SIG-M5 (cell line): ENCODE measurements at places on chromosomes 1 and 21.

GRCh38 chr1:10860682-10861081 lies 64.2 kb upstream of the CASZ1 start:
- DNase-seq = no peak

DNA sequence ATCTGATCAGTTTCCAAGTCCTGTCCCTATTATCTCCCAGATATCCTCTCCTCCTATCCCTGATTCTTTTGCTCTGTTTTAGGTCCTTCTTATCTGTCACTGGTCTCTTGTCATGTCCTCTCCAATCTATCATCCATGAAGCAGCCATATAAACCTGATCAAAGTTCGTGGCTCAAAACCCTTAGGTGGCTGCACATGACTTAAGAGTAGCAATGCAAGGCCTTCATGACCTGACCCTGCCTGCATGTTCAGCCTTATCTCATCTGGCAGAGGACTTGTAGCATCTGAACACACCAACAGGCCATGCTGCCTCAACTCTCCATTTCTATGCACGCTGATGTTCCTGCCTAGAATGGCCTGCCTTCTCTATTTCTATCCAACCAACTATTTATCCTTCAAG lies 65.2 kb downstream of the NOS1AP start:
- no peak for DNase-seq

GRCh38 chr1:204278958-204279357 lies 65.2 kb upstream of the GOLT1A start:
- DNase-seq = no peak

DNA sequence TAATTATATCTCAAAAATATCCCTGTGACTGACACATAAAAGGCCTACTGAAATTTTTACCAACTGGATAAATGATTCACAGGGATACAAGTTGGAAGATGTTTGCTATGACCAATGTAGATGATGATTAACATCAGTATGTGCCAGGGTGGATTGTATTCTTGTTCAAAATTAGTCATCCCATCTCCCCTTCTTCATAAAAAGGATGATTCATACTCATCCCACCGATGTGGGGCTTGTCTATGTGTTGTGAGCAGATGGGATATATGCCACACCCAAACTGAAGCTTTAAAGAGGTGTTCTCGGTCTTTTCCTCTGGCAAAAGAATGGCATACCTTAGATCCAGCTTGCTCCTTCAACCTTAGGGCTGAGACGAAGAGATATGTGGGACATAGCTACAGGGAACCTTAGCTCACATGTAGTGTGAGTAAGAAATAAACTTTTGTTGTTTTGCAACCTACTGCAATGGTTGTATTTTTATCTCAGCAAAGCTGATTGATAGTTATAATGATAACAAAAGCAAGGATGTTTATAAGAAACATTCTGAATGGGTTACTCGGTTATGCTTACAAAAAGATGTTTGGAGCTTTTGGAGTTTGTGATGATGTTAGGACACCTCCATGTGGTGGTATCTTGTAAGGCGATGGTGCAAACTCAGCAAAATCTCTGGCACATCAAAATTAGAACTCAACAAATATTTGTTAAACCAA lies 29.4 kb downstream of the SPATA17 start:
- no peak for DNase-seq

DNA sequence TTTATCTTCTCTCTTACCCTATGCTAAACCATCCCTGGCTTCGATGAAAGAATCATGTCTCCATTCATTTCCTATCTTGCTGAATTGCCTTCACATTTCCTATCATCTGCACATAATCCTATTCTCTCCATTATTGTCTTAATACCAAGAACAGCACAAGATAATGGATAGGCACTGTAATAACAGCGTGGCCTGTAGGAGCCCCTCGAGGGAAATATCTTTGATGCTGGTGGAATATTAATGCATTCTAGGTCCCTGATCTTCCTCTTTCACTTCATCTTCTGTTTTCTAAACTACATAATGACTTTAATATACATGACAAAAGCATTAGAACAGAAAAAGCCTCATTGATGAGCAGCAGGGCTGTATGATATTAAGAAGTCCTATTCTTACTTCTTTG lies 720.6 kb downstream of the RWDD3 start:
- DNase-seq = no peak

GRCh38 chr1:82094136-82094535 lies 293.4 kb downstream of the ADGRL2 start:
- DNase-seq = no peak

DNA sequence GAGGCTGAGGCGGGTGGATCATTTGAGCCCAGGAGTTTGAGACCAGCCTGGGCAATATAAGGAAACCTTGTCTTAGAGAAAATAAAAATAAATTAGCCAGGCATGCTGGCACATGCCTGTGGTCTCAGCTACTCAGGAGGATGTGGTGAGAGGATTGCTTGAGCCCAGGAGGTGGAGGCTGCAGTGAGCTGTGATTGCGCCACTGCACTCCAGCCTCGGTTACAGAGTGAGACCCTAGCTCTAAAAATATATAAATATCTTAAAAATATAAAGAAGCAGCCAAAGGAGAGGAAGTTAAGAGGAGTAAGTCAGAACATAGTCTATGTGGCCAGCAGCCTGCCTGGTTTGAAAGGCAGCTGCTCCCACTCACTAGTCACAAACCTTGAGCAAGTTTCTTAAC lies 4.5 kb upstream of the IL10RB start:
- DNase-seq = peak; percentile 99

DNA sequence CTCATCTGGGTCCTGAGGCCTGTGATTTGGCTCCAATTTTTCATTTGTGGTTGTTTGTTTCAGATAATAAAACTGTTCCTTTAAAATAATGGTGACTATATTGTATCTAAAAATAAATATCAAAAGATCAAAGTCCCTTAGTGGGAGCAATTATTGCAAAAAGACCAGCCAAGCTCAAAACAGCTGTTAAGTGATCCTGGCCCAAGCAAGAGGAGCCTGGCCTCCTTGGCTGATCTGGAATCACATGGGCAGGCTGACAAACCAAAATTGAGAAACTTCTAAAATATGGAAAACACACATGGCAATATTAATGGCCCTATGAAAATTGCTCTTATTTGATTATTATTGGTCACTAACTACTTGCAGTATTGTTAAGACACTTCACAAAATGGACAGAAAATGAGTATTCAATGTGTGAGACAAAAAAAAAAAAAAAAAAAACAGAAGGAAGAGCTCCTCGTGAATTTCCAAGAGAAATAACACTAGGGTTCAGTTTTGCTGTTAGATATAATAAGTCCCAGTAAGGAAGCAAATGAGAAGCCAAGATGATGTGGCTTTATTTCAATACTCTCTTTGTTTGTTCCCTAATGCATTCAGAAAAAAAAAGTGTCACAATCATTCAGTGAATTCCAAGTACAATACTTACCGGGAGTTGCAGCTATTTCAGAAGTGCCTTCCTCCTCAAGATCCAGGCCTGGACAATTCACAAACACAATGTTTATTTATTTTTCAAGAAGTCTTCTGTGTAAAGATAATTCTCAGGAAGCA lies 105.1 kb downstream of the SEC16B start:
- DNase-seq = no peak

GRCh38 chr1:188426561-188426960 lies 1597.8 kb downstream of the PLA2G4A start:
- no peak for DNase-seq

DNA sequence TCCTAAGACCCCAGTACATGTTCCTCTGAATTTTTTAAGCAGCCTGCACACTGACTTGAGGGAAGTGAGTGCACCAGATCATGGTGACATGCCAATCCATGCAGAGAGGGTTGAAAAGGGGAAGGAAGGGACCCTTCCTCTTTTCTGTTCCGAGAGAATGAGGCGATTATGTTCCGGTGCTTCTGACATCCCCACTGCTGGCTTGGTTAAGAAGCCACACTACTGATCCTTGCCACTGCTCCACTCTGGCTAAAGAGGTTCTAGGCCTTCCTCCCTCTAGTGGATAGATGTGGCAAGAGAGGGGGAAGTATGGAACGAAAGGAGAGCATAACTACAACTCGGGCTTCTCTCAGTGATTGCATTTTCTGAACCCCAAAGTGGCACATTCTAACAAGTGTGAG lies 1.8 kb upstream of the CYB5R1 start:
- peak; percentile 100 for DNase-seq

GRCh38 chr1:55559161-55559611 lies 344.0 kb upstream of the USP24 start:
- no peak for DNase-seq

DNA sequence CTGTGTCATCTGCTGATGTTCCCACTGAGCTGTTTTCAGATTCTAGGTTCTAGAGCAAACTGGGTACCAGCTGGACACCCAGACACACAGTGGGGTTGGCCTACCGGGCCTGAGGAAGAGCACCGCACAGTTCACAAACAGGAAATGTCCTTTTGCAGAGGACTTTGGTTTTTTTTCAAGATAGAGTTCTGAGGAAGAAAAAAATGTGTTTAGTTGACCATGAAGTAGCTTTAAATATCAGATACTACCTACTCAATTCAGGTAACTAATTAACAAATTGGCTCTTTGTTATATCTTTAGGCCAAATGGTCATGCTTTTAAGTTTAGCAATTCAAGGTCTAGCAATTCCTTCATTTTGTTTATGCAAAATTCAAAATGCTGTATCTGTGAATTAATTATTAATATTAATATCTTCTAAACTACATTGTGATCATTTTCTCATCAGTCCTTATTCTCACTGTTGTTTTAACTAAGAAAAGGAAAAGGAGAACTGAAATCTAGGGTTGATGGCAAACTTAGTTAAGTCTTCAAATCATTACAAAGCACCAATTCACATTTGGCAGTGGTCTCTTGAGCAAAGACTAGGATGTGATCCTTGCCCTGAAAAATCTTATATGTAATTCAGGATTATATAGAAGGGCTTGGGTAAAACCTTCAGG lies 17.2 kb upstream of the NCF2 start:
- no peak for DNase-seq

DNA sequence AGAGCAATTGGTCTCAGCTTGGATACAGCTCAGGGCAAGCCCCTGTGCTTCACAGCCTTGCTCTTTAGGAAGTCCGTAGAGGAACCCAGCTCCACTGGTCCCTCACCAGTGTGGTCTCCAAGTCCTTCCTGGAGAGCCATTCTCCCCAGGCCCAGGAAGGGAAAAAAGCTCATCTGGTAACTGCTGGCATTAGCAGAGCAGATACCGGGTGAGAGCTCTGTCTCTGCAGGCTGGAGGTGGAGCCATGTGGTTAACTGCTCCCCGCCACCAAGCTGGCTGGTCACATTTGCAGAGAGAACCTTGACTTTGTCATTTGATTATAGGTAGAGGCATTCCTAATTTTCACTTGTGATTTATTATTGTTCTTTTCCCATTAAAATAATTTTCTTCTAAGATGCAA lies 169.6 kb downstream of the ROR1 start:
- DNase-seq = no peak
